ENCODE measurements at places on chromosomes 1 and 21.

- DNase-seq: no peak
Measured at GRCh38 chr1:48194801-48195200, 27.7 kb upstream of the SLC5A9 start.

DNA sequence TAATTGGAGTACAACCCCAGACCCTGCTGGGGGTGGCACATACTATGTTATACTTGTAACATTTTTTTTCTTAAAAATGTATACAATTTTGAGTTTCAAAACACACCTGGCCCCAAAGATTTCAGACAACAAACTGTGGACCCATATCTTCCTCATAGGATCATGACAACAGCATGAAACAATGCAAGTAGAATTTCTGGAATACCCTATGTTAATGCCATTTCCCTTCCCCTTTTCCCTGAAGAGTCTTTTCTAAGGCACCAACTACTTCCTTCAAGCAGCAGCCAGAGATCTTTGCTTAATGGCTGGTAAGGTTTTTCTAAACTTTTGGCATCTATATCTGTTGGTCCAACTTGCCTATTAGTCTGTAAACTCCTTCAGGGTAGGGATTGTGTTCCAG, 99.9 kb upstream of the SERBP1 start:
- DNase-seq: no peak

DNA sequence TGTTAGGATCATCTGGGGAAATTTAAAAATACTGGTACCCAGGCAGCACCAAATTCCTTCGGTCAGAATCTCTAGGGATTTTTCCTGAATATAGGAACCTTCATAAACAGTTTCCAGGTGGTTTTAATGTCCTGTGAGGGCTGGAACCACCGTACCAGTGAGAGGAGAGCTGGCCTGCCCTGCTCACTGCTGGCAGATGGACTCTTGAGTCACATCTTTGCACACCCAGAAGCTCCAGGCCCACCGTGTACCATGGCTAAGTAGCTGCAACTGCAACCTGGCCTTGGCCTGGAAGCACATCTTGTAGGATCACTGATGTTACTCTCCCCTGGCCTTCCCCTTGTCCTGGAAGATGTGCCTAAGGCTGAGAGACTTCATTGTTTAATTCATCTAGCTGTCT, 181.5 kb downstream of the DISC1 start:
- DNase-seq: no peak

DNA sequence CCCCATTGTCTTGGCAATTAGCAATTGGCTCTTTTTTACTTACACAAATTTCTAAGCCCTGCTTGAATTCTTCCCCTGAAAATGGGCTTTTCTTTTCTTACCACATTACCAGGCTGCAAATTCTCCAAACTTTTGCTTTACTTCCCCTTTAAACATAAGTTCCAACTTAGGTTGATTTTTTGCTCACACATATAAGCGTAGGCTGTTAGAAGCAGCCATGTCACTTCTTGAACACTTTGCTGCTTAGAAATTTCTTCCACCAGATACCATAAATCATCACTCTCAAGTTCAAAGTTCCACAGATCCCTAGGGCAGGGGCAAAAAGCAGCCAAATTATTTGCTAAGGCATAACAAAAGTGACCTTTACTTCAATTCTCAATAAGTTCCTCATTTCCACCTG, 35.4 kb upstream of the KCNH1 start:
- no peak for DNase-seq

DNA sequence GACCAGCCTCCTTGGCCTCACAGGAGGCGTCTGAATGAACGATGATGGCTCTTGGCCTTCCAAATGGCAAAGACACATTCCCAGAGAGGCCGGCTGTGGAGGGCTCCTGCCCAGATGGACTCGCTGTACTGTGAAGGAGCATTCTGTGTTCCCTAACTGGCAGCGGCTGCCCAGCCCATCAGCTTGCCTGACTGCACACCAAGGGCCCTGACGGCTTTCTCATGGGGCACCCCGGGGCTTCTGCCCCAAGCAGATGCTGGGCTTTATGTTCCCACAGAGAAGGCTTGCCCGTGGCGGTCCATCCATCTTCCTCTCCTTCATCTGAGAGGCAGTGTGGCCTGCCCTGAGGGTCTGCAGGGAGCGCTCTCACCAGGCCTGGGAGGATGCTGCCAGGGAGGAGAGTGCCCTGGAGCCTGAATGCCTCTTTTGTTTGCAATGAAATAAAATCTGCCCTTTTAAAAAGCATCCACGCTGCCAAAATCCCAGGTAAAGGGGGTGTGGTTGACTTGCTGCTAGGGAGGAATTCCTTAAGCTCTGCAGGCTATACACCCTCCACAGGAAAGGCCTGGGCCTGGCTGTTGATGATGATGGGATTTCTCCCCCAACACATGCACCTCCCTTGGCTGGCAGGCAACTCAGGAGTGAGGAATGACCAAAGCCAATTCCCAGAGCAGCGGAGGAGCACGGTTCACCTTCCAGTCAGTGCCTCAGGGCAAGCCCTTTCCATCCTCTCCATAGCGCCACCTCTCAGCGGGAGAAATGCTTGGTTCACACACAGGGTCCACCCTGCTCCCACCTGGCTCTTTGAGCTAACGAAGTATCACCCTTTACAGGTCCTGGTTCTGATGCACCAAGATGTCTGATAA, 84.6 kb upstream of the SSX2IP start:
- DNase-seq: no peak

DNA sequence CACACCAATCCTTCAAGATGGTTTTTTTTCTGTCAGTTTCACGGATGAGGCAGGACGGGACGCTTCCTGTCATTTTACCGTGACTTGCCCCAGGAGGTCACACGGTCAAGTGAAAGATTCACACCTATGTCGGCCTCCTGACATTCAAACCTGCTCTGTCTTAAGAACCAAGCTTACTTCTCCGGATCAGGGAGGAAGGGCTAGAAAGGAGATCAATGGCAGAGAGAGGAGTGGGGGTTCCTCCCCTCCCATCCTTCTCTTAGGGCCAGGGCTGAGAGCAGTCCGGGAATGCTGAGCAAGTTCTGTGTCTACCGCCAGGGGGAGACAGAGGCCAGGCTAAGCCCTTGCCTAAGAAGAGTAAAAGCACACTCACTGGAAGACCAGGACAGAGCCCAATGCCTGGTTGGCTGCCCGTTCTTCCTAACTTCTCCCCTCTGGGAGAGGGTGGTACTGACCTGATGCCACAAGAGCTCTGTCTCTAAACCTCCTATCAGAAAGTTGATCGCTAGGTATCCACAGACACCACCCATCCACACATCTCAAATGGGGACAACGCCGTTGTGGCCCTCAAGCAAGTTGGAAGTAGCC, 1.1 kb upstream of the PPM1J start:
- DNase-seq: peak; percentile 60

DNA sequence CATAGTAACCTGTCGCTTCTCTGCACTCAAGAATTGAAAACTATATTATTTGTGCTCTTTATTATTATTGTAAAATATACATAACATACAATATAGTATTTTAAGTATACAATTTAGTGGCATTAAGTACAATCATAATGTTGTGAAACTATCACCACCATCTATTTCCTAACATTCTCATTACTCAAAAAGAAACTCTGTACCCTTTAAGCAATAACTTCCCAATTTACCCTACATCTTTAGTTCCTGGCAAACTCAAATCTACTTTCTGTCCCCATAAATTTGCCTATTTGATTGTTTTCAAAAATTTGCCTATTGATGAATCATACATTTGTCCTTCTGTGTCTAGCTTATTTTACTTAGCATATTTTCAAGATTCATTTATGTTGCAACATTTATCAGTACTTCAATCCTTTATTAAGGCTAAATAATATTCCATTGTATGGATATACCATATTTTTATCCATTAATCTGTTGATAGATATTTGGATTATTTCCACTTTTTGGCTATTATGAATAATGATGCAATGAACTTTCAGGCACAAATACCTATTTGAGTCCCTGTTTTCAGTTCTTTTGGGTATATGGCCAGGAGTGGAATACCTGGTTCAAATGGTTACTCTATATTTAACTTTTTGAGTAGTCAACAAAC, 99.6 kb upstream of the DMRTA2 start:
- DNase-seq: no peak

GRCh38 chr1:241217516-241217915, 139.5 kb downstream of the RGS7 start:
- no peak for DNase-seq

- DNase-seq: no peak
Measured at GRCh38 chr1:19824036-19824435, 9.0 kb upstream of the RNF186 start.

- no peak for DNase-seq
Measured at GRCh38 chr1:213585959-213586586, 401.7 kb upstream of the PROX1 start.

DNA sequence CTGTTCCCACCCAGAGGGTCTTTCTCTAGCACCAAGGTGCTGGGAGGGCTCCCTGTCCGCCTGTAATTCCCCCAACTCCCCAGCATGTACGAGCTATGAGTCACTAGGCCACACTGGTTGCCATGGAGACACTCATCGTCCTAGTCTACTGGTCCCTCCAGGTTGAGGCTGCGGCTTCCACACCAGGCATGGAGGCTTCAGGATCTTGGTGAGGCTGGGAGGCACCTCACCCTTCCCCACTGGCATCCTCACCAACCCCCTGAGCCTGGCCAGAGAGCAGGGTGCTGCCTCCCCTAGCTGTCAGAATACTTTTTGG, 75.6 kb upstream of the KAZN start:
- no peak for DNase-seq

DNA sequence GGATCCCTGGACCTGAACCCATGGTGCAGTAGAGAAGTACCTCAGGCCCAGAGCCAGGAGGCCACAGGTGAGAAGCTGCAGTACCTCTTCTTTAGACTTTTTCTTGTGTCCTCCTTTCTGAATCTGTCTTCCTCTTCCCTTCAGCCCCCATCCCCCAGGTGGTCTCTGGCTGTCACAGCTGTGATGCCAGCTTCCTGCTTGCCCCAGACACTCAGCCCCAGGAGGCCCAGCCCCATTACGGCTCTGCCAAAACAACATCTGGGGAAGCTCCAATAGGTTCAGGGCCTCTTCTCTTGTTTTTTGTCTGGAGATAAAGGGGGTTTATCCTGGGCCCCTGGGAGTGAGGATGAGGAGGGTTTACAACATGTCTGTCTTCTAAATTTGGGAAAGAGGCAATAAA, 9.5 kb upstream of the BTG2 start:
- no peak for DNase-seq

- DNase-seq: no peak
Measured at GRCh38 chr1:83967336-83967735, 31.6 kb downstream of the TTLL7 start.

GRCh38 chr1:32122151-32122550, 14.3 kb downstream of the KPNA6 start:
- no peak for DNase-seq

DNA sequence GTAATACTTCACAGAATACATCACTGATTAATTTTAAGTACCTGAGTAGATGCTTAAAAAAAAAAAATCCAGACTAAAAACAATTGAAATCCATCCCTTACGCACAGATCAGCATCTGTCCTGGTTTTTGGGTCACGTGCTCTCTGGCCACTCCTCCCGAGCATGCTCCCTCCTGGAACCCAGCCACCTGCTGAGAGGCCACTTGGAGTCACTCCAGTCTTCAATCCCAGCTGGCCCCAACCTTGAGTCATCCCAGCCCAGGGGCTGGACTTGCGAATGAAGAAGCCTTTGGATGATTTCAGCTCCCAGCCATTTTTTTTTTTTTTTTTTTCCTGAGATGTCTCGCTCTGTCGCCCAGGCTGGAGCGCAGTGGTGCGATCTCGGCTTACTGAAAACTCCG, 8.9 kb downstream of the MAP1LC3C start:
- DNase-seq: no peak

DNA sequence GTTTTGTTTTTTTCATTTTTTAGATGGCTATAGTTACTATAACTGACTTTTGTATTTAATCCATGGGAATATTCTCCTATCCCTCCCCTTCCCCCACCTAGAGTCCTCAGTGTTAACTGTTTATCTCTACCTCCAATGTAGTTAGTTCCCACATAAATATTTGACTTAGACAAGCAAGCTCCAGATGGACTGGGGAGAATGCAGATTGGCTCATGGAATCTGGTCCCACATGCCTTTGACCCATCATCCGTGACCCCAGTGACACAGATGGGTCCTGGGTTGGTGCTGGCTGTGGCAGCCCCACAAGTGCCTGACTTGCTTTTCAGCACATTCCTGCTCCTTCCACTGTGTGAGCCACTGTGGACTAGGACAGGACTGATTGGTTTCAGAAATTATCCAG, 41.8 kb downstream of the ATP2B4 start:
- no peak for DNase-seq

DNA sequence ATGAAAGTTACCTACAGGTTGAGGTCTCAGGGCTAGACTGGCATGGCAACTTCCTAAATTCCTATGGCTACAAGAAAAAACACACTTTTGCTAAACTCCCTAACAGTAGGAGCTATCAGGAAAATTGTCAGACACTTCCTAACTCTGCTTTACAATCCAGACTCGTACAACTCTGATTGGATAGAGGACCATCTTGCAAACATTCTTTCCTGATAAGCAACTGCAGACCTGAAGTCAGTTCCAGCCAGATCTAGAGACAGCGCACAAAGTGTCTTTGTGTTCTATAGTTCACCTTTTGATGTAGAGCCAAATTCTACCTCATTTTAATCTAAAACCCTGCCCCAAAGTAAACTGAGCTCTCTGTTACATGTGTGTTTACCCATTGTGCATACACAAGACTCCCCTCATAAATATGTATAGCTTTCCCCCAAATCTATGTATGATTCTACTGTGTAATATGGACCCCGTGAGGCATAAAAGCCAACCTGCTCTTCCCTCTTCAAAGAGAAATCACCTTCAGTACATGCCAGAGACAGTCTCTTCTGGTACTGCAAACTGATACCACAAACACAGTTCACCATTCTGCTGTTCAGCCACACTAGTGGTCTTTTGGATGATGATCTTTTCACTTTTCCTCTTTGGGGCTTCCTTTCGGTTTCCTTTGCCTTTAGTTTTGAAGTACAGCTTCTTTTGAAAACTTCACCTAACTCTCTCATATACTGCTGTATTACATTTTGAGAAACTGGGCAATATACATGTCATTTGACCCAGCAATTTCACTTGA, 21.7 kb downstream of the ZP4 start:
- no peak for DNase-seq

GRCh38 chr1:53123453-53124140, 18.8 kb downstream of the SLC1A7 start:
- DNase-seq: no peak

DNA sequence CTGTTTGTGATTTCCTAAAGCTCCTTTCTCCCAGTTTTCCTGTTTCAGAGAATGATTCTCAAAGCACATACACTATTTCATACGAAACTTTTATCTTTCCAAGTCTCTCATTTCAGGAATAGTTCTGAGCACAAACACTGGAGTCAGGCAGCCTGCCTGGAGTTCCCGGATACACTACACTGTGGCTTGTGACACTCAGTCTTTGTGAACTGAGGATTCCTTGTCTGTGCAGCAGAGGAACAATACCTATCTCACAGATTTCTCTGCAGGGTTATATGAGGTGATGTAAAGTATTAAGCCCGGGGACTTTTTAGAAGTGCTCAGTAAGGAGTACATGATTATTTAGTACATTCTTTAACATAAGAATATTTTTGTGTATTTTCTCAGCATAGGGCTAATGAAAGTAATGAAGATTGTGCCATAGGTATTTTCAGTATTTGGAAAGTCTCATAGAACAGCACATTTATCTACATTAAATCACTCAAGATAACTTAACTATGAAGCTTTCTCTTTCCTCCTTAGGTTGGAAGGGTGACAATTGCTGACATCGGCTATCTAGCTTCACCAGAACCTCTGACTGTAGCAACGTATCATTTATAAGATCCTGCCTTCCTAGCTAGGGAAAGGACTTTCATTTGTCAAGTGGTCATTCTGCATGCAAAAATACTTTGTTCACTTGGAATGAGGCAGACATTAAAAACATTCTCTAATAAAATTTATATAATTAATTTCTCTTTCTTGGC, 12.9 kb downstream of the GBP2 start:
- no peak for DNase-seq

- DNase-seq: no peak
Measured at GRCh38 chr1:2438038-2438437, 25.7 kb upstream of the PEX10 start.
